Uterus (tissue), 4 donors: ENCODE measurements at places on chromosomes 1 and 21. TPM values are rescaled to one million over a fixed set of nuclear protein-coding genes. Genes with fewer than 3 reads are reported as not detected.

GNG12 gene
- total RNA-seq, result 179 TPM

DNA sequence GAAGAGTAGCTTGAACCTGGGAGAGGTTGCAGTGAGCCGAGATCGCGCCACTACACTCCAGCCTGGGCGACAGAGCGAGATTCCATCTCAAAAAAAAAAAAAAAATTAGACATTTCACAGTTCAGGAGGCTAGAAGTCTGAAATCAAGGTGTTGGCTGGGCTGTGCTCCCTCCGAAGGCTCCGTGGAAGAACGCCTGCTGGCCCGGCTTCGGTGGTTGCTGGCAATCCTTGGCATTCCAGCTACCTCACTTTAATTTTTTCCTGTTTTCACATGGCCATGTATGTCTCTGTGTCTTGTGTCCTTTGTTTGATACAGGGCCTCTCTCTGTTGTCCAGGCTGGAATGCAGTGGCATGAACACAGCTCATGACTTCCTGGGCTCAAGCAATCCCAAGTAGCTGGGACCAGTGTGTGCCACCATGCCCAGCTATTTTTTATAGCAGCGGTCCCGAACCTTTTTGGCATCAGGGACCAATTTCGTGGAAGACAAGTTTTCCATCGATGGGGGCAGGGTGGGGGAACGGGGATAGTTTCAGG, 24.5 kb downstream of the OPRD1 start:
- H3K4me3 ChIP-seq, result no peak overlapping the region
- H3K27ac ChIP-seq, result no peak overlapping the region
- no peak for DNase-seq
- H3K4me1 ChIP-seq, result no peaks in the 10 kb centered on the region
- no peaks in the 10 kb centered on the region for H3K36me3 ChIP-seq

DNA sequence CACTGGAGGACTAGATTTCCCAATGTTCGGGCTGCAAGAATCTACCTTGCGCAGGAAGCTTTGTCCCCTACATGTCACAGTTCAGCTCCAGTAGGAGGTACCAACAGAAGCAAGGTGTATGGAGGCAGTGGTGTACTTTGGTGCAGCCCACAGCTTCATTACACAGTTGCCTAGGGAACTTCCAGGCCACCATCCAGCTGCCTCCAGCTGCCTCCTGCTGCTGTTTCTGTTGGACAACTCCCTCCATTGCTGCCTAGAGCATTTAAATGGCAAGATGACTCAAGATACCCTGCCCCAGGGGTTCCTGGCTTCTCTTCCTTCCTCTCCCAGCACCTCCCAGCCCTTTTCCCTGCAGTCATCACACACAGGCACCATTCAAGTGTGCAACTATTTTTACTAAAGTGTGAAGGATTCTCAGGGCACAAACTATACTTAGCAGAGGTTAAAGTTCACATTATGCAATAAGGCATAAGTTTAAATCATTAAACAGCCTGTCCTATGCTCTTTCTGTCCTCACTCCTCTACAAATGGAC, 39.0 kb upstream of the ATP1A1 start:
- no peak for DNase-seq
- no peak overlapping the region for H3K4me3 ChIP-seq
- H3K4me1 ChIP-seq, result no peaks in the 10 kb centered on the region
- H3K27ac ChIP-seq, result no peak overlapping the region
- H3K36me3 ChIP-seq, result no peaks in the 10 kb centered on the region

DNA sequence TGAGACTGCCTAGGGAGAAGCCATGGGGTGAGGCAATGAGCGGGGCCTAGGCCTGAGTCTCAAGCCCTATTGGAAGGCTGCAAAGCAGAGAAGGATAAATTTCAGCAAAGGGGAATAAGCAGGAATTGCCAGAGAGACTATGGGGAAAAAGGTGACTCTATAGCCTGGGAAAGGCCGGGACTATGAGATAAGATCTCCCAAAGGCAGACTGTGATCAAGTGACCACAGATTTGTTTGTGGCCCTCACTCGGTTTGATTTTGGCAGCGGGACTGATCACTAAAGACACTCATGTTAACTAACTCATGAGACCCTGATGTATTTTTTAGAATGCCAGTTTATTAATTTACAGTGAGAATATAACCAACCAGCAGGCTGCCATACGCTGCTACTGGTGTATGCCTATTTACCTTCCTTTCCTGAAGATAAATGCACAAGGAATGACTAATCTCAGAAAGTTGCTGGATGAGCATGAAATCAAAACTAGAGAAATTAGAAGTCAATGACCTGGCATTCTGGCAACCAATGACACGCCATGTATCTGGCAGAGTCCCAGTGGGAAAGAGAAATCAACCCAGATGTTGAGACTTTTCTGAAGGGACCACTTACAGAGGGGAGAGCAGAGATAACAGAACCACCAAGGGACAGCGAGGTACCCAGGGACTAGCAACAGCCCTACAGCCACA, 4.3 kb downstream of the HSF2BP start:
- H3K36me3 ChIP-seq, result no peaks in the 10 kb centered on the region
- no peak overlapping the region for H3K4me3 ChIP-seq
- H3K27me3 ChIP-seq, result no peaks in the 10 kb centered on the region
- H3K4me1 ChIP-seq, result no peaks in the 10 kb centered on the region

GRCh38 chr21:17416139-17416538, 96.7 kb upstream of the CXADR start:
- no peak for DNase-seq
- no peaks in the 10 kb centered on the region for H3K4me1 ChIP-seq
- H3K27ac ChIP-seq, result peak overlapping the region; percentile 80
- no peak overlapping the region for H3K4me3 ChIP-seq

GFI1 gene
- not detected for total RNA-seq

GRCh38 chr1:42214447-42214871, 49.9 kb upstream of the GUCA2A start:
- no peak overlapping the region for H3K27ac ChIP-seq
- H3K4me3 ChIP-seq, result no peak overlapping the region
- no peak for DNase-seq
- H3K36me3 ChIP-seq, result no peaks in the 10 kb centered on the region

- H3K36me3 ChIP-seq, result no peaks in the 10 kb centered on the region
- no peaks in the 10 kb centered on the region for H3K27me3 ChIP-seq
- DNase-seq, result no peak
- no peaks in the 10 kb centered on the region for H3K4me1 ChIP-seq
Measured at GRCh38 chr1:31443673-31444072, 30.7 kb downstream of the SERINC2 start.

DNA sequence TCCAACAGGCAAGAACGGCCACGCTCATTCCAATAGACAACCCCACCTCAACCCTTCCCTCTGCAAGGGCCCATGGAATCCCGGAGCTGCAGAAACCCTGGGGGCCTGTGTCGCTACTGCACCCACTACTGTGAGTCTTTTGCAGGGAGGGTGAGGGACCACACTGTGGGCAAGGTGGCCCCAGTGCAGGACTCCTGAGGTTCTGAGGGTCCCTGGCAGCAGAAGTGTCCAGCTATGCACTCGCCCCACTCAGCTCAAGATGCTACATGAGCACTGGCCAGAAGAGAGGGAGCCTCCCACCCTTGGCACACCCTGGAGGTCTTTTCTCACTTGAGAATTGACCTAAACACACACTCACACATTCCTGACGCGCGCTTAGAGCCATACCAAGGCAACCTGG, 2.1 kb upstream of the PAX7 start:
- no peaks in the 10 kb centered on the region for H3K36me3 ChIP-seq
- H3K27me3 ChIP-seq, result peaks cover 46% of the 10 kb centered on the region
- no peak for DNase-seq
- peaks cover 8% of the 10 kb centered on the region for H3K4me1 ChIP-seq
- no peak overlapping the region for H3K27ac ChIP-seq
- no peak overlapping the region for H3K4me3 ChIP-seq

- no peak overlapping the region for H3K27ac ChIP-seq
- no peaks in the 10 kb centered on the region for H3K4me1 ChIP-seq
- no peak for DNase-seq
- H3K27me3 ChIP-seq, result no peaks in the 10 kb centered on the region
- no peaks in the 10 kb centered on the region for H3K36me3 ChIP-seq
Measured at GRCh38 chr1:32768110-32768850, 48.9 kb downstream of the YARS1 start.

DNA sequence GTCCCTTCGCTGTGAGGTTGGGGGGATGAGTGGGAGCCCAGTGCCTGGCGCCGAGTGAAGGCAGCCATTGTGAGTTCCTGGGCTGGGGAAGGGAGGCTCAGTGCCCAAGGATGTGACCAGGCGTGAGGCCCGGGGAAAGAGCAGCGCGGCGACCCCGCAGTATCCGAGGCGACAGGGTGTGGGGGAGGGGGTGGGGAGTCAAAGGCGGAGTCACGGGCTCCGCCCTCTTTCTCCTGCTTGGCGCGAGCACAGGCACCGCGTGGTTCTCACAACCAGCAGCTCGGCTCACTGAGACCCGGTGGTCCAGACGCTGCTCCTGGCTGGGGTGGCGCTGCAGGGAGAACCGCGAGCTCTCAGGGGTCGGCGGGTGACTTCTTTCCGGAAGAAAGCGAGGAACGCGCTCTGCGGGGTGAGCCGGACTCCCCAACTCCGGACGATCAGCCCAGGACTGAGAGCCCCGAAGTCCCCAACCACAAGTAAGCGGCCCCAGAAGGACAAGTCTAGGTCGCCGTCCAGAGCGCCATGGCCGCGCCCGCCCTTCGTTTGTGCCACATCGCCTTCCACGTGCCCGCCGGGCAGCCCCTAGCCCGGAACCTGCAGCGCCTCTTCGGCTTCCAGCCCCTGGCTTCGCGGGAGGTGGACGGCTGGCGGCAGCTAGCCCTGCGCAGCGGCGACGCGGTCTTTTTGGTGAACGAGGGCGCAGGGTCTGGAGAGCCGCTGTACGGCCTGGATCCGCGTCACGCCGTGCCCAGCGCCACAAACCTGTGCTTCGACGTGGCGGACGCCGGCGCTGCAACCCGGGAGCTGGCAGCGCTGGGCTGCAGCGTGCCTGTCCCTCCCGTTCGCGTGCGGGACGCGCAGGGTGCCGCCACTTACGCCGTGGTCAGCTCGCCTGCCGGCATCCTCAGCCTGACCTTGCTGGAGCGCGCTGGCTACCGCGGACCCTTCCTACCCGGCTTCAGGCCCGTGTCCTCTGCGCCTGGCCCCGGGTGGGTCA, at the start of gene HPDL:
Gene HPDL, plus strand, starts transcription at position 269 of the 997 bp plus-strand sequence. Its CDS starts 254 bp downstream, at position 523.
- H3K4me3 ChIP-seq, result peak within 1 kb of the TSS; percentile 30
- H3K4me1 ChIP-seq, result peaks cover 3% of the 10 kb centered on the region
- peak; percentile 58 for DNase-seq
- H3K27me3 ChIP-seq, result no peaks in the 10 kb centered on the region
- no peak within 1 kb of the TSS for H3K27ac ChIP-seq

DNA sequence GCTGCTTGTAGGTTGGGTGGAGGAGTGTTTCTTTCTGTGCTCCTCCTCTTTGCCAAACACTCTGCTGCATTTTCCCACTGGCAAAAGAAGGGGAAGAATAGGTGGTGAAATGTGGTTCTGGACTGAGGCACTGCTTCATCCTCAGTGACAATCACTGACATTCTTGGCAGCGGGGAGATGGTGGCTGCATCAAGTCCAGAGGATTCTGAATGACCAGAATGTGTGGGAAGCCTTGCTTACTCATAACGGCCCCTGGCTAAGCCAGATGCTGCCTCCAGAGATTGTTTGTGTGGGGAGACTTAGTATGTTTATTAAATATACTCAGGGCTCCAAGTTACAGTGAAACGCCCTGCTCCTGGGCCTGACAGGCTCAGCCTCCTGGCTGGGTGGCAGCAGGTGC, 160.3 kb downstream of the CACNA1E start:
- H3K27me3 ChIP-seq, result no peaks in the 10 kb centered on the region
- no peaks in the 10 kb centered on the region for H3K36me3 ChIP-seq
- H3K4me1 ChIP-seq, result no peaks in the 10 kb centered on the region
- no peak overlapping the region for H3K4me3 ChIP-seq
- H3K27ac ChIP-seq, result no peak overlapping the region

DNA sequence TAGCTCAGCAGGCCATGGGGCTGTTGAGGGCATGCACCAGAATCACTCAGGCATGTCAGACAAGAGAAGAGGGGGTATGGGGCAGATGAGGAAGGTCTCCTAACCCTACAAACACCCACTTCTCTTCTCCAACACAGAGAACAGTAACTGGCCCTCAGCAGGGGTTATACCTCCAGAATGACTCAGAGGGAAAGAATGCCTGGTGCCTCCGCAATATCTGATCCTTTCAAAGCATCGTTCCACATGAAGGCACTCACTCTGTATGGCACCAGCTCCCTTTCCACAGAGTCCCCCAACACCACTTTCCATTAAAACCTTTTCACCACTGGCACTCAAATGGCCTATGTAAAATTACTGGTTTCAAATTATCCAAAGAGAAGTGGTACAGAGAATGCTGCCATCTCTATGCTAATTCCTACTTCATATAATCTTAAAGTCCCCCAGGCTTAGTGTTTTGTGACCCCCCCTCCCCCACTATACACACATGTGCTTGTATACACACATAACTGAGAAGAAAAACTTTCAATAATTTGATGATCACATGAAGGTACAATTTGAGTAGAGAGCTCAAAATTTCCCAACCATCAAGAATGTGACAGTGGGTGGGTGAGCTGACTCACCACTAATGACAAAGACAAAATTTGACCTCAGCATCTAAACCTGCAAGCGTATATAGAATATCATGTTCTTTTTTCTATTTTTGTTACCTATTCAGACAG, 91.5 kb downstream of the SIPA1L2 start:
- no peaks in the 10 kb centered on the region for H3K27me3 ChIP-seq
- DNase-seq, result no peak
- H3K4me1 ChIP-seq, result no peaks in the 10 kb centered on the region
- H3K4me3 ChIP-seq, result no peak overlapping the region

GRCh38 chr1:201395936-201396335, 3.2 kb downstream of the LAD1 start:
- no peak overlapping the region for H3K27ac ChIP-seq
- H3K4me3 ChIP-seq, result no peak overlapping the region
- H3K36me3 ChIP-seq, result no peaks in the 10 kb centered on the region
- DNase-seq, result no peak
- no peaks in the 10 kb centered on the region for H3K4me1 ChIP-seq

DNA sequence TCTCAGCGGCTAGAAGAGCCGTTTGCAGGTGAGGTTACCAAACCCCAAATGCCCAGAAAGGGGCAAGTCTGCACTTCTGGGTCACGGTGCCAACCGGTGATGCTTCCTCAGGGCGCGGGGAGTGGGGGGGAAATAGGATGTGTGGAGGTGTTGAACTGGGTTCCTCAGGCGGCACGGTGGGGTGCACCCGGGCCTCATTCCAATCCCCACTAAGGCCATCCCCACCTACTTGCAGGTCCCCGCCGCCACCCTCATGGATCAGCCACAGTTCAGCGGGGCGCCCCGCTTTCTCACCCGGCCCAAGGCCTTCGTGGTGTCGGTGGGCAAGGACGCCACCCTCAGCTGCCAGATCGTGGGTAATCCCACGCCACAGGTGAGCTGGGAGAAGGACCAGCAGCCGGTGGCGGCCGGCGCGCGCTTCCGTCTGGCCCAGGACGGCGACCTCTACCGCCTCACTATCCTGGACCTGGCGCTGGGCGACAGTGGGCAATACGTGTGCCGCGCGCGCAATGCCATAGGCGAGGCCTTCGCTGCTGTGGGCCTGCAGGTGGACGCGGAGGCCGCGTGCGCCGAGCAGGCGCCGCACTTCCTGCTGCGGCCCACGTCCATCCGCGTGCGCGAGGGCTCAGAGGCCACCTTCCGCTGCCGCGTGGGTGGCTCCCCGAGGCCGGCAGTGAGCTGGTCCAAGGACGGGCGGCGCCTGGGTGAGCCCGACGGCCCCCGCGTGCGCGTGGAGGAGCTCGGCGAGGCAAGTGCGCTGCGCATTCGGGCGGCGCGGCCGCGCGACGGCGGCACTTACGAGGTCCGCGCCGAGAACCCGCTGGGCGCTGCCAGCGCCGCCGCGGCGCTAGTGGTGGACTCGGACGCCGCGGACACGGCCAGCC, 3.9 kb downstream of the OBSCN start:
- no peaks in the 10 kb centered on the region for H3K36me3 ChIP-seq
- H3K27me3 ChIP-seq, result no peaks in the 10 kb centered on the region
- no peak overlapping the region for H3K27ac ChIP-seq
- DNase-seq, result no peak
- no peak overlapping the region for H3K4me3 ChIP-seq
